ENCODE measurements at places on chromosomes 4 and X.

GRCh38 chr4:94827481-94828110, 69.8 kb downstream of the BMPR1B start:
- DNase-seq, result no peak

DNA sequence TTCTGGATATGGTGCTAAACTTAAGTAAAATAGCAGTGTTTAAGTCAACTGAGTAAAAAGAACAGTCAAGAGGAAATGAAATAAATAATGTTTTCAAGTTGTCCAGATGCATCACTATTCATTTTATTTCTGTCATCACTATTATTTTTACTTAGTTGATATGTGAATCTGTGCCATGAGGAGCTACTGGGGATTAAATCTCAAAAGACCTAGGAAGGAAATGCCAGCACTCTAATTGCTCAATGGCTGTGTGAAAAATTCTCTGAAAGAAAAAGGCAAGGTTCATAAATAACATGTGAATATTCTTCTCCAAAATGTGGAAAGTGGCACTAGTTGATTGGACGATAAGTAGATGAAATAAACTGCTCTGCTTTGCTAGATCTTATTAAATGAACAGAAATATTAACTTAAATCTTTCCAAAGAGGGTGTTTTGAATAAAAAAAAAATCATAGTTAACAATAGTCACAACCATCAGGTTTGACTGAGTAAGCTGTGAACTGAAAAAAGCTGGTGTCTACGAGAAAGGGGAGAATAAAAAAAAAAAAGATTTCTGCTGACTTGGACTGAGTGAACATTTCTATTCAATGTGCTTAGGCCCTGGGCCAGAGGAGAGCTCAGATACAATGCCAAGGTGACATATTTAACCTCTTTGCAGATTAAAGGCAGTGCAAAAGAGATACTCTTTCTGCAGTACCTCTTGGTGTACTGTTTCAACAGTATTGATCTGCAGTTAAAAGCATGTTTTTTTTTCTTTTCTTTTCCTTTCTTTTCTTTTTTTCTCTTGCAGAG, 1.6 kb downstream of the SPARCL1 start:
- DNase-seq, result no peak

DNA sequence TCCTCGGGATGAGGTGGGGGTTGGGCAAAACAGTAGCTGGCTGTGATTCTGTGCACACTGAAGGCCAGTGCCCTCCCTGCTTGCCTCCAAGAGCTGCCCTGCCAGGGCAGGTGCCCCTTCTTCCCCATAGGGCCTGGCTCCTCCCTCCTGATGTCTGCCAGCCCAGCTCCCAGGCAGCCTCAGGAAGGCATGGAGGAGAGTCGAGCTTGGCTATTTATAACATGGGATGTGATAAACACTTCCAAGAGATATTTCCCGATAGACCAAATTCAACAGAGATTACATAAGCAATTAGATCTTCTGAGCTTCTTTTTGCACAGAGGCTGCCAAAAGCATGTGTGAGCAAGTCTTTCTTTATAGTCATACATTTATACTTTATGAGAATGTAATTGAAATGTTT, 45.3 kb upstream of the PJA1 start:
- no peak for DNase-seq

DNA sequence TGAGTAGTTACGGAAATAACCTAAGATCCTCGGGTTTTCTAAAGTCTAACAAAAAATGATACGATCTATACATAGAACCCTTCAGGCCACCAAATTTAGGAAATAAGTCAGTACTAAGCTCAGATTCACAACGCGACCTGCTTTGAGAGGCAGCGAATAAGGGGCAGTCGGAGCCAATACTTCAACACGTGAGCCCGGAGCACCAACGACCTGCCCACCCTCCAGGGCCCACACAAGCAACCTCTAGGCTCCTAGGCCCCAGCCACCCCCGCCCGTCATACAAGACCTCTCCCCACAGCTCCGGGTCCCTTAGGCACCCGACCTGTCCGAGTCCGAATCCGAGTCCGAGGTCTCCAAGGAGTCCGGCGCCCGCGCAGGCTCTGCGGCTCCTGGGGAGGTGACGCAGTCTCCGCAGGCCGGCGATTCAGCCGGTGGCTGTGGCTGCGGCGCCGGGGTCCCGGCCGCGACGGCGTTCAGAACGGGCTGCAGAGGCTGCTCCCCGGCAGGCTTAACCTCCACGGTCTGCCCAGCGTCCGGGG, 580 bp downstream of the NAF1 start:
- DNase-seq, result peak; percentile 25

- no peak for DNase-seq
These were observed 714.9 kb upstream of the ADGRL3 start for GRCh38 chr4:60485276-60485675.

GRCh38 chrX:102712981-102713625, 855 bp downstream of the GPRASP2 start:
- DNase-seq, result no peak

GRCh38 chrX:12947545-12948235, 27.2 kb upstream of the TMSB4X start:
- no peak for DNase-seq

- DNase-seq, result peak; percentile 33
These were observed 16.3 kb downstream of the CD99 start for GRCh38 chrX:2707334-2707760.

GRCh38 chrX:54992911-54993622, 921 bp downstream of the PFKFB1 start:
- DNase-seq, result no peak

- DNase-seq, result no peak
These were observed 17.8 kb upstream of the KLHL34 start for GRCh38 chrX:21675931-21676330.

GRCh38 chr4:7635445-7636239, 200.9 kb upstream of the PSAPL1 start:
- no peak for DNase-seq

DNA sequence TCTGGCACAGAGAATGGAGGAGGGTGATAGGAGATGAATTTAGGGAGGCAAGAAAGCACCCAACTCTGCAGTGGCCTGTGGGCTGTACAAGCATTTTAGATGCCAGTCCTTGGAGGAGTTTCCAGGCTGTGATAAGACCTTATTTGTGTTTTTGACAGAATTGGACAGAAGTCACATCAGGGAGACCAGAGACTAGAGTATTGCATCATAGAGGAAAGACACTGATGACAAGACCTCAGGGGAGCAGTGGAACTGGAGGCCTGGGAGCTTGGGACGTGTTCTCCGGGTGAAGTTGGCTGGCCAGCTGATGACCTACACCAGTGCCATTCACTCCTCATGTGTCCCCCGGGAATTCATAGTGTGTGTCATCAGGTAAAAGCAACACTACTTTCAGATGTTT, 284.0 kb upstream of the ZFP42 start:
- DNase-seq, result no peak

GRCh38 chrX:68942840-68943239, 114.0 kb downstream of the EFNB1 start:
- no peak for DNase-seq

DNA sequence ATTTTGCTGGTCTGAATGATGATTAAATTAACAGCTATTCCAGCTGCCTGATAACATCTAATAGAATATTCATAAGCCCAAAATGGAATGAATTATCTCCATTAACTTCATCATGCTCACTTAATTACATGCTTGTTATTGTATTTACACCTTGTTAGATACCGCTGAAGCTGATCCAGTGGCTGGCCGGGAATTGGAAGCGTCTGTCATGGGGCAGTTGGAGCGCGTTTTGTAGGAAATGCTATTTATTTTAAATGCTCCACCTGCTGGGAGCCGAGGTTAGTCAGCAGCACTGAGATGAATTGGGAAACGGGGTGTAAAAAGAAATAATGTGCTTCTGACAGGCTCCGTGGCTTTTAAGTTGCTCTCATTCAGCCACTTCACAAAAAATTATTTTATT, 25.2 kb downstream of the ARX start:
- DNase-seq, result no peak
